T-helper 2 cell treated with Interferon-gamma antibody and Interleukin-4, amounts not matched to agents 5 μg/mL and 100 μg/mL, for 36 hours (primary cell): ENCODE measurements at places on chromosomes 2 and 18.

DNA sequence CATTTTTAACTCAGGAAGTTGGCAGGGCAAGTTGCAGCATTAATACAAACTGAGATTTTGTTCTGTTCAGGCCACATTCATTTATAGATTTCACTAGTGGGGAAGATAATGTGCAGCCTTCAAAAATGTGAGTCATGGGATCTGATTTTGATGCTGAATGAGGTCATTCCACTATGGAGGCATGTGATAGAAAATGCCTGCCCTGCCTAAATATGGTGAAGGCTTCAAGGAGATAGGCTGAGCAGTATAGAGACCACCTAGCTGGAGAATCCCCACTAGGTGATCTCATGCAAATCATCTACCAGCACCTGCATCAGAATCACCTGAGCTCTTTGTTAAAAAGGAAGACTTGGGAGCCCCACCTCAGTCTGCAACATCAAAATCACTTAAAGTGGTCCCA lies 43.7 kb downstream of the PAX3 start:
- H3K4me1 ChIP-seq: no peaks in the 10 kb centered on the region
- H3K27ac ChIP-seq: no peak overlapping the region
- no peak for DNase-seq
- H3K4me3 ChIP-seq: no peak overlapping the region
- peaks cover 5% of the 10 kb centered on the region for H3K27me3 ChIP-seq
- H3K36me3 ChIP-seq: no peaks in the 10 kb centered on the region

DNA sequence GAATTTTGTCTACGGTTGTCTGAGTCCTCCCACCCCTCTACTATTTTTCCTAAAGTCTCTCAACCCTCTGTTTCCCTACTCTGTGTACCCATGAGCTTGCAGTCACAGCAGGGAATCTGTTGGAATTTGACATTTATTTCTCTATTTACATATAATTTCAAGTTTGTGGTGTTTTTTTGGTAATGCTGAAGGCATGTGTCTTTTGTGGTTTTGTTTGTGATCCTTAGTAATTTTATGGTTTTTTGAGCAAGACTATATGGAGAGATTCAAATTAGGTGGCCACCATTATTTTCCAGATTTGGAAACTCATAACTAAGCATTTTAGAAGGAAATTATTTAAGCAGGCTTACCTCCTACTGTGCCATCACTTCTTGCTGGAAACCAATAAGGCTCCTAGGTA lies 27.2 kb upstream of the FBLN7 start:
- H3K27me3 ChIP-seq: no peaks in the 10 kb centered on the region
- no peak for DNase-seq
- H3K4me1 ChIP-seq: peaks cover 4% of the 10 kb centered on the region

GRCh38 chr2:231371430-231372054 lies 24.0 kb upstream of the B3GNT7 start:
- no peaks in the 10 kb centered on the region for H3K4me1 ChIP-seq
- H3K27me3 ChIP-seq: no peaks in the 10 kb centered on the region
- no peaks in the 10 kb centered on the region for H3K36me3 ChIP-seq
- no peak overlapping the region for H3K4me3 ChIP-seq

DNA sequence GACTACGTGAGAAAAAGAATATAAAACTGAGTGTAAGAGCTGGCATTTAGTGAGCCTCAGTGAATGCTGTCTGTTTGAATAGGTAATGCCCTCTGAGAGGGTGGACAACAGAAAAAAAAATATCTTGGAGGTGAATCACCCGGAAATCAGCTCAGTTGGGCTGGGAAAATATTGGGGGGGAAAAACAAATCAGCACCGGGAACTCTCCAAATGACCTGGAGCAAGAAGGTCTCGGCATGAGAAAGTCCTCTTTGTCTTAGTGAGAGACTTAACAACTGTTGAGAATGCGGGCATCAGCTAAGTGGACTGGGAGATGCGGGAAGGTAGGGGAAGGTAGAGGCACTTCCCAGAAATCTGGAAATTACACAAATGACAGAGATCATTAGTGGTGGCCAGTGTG lies 109.4 kb upstream of the POU3F3 start:
- H3K4me1 ChIP-seq: no peaks in the 10 kb centered on the region
- H3K27ac ChIP-seq: no peak overlapping the region
- H3K4me3 ChIP-seq: no peak overlapping the region
- H3K36me3 ChIP-seq: no peaks in the 10 kb centered on the region
- H3K27me3 ChIP-seq: no peaks in the 10 kb centered on the region

DNA sequence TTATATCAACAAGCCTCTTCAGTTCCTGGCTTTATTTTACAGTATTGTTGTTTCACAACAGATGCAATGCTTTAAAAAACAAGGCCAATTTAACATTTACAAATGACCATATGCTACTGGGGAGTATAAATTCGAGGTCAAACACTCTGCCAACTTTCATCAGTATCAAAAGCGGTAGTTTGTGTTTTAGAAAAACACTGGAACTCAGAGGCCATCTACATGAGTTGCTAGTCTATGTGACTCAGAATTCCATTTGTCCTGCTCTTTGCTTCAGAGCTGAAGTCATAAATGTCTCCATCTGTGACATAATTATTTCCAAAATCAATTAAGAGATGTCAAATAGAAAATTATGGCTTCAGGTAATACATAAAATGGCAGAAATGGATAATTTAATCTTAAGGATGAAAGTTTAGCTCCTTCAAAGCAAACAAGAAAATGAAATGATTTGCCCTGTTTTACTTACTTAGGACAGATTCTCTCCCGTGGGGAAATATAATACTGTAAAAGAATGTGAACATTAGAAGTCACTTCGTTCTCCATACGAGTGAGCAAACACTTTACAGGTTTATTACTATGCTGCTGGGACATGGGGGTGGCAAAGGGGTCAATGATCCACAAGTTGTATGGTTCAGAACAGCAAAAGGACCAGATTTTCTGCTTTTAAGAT lies 3.7 kb downstream of the MEX3C start:
- peak overlapping the region; percentile 90 for H3K4me3 ChIP-seq
- peak overlapping the region; percentile 26 for H3K27ac ChIP-seq
- H3K27me3 ChIP-seq: no peaks in the 10 kb centered on the region
- peaks cover 25% of the 10 kb centered on the region for H3K36me3 ChIP-seq

DNA sequence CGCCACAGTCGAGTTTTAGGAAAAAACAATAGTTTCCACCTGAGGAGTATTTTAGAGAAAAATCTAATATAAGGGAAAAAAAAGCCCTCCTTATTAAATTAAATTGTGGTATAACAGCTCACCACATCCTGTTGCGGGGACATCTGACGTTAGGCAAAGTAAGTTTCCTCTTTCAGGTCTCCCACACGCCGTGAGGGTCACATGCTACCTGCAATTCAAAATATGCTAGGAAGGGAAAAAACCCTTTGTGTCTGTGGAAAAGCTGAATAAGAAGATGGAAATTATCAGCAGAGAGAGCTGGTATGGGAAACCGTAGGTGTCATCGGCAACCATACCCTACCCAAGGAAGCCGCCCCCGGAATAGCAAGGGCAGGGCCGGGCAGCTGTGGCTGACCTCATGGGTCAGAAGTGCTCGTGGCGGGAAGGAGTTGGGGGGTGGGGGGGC lies 128.0 kb downstream of the NFATC1 start:
- peak overlapping the region; percentile 83 for H3K4me3 ChIP-seq
- H3K27ac ChIP-seq: peak overlapping the region; percentile 95
- H3K4me1 ChIP-seq: peaks cover 42% of the 10 kb centered on the region
- H3K27me3 ChIP-seq: no peaks in the 10 kb centered on the region
- peaks cover 12% of the 10 kb centered on the region for H3K36me3 ChIP-seq
- peak; percentile 85 for DNase-seq

GRCh38 chr2:191359133-191359532 lies 113.9 kb downstream of the MYO1B start:
- no peaks in the 10 kb centered on the region for H3K27me3 ChIP-seq

GRCh38 chr2:109229094-109229675 lies 100.2 kb downstream of the SH3RF3 start:
- H3K4me1 ChIP-seq: no peaks in the 10 kb centered on the region
- peaks cover 56% of the 10 kb centered on the region for H3K27me3 ChIP-seq
- no peak overlapping the region for H3K27ac ChIP-seq
- H3K4me3 ChIP-seq: no peak overlapping the region

DNA sequence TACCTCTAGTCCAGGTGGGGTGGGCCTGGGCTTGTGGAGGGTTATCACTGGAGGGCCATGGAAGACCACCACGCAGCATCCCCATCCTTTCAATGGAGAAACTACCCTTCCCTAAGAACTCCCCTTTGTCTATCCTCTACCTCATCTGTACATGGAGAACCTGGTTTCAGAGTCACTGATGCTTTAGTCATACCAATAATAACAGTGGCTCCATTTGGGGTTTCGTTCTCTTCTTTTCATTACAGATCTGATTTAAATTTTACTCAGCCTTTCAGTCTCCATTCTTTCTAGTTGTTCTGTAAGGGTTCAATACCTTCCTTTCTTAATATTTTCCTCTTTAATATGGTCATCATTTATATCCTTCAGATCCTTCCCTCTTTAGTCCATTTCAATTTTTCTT lies 54.6 kb upstream of the ZFP36L2 start:
- H3K4me3 ChIP-seq: no peak overlapping the region
- H3K27me3 ChIP-seq: no peaks in the 10 kb centered on the region
- DNase-seq: no peak
- no peak overlapping the region for H3K27ac ChIP-seq
- H3K36me3 ChIP-seq: peaks cover 64% of the 10 kb centered on the region
- peaks cover 7% of the 10 kb centered on the region for H3K4me1 ChIP-seq

DNA sequence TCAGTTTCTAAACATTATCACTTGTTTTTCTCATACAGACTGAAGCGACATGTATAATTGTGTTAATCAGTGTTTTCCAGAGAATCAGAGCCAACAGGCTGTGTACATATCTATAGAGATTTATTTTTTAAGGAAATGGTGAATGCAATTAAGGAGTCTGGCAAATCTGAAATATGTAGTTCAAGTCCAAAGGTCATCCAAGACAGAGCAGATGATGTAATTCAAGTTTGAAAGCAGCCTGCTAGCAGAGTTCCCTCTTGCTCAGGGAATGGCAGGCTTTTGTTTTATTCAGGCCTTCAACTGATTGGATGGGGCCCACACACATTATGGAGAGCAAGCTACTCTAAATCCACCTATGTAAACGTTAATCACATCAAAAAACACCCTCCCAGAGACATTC lies 282.6 kb downstream of the CBLN2 start:
- DNase-seq: no peak
- H3K27me3 ChIP-seq: no peaks in the 10 kb centered on the region
- no peaks in the 10 kb centered on the region for H3K4me1 ChIP-seq
- no peak overlapping the region for H3K4me3 ChIP-seq

DNA sequence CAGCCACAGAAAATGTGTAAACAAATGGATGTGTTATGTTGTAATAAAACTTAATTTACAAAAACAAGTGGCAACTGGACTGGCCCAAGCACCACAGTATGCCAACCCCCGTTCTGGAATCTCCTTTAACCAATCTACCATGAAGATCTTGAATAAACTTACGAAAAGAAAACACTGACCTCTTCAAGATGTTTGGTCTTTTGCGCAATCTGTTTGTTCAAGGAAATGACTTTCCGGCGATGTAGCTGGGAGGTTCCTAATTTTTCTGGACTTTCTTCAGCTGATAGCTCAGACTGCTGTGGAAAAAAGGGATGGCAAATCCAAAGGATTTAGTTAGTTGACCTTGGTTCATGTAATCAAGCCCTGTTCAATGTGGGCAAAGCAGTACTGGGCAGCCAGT lies 55.7 kb downstream of the CCDC93 start:
- no peak overlapping the region for H3K27ac ChIP-seq
- H3K4me1 ChIP-seq: no peaks in the 10 kb centered on the region

DNA sequence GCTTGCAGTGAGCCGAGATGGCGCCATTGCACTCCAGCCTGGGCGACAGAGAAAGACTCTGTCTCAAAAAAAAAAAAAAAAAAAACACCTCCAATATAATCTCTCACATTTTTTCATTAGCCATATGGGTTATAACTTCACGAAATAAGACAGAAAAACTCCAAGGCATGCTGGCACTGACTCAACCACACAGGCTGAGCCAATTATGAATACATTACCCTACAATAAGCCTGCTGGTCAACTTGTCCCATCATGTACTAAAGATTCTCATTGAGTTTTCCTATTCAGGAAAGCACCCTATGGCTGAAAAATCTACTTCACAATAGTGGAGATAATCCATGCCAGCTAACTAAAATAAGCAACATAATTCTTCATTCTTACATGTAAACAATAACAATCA lies 12.8 kb upstream of the MAP3K20 start:
- H3K4me1 ChIP-seq: no peaks in the 10 kb centered on the region
- H3K4me3 ChIP-seq: no peak overlapping the region
- DNase-seq: no peak
- no peaks in the 10 kb centered on the region for H3K36me3 ChIP-seq

DNA sequence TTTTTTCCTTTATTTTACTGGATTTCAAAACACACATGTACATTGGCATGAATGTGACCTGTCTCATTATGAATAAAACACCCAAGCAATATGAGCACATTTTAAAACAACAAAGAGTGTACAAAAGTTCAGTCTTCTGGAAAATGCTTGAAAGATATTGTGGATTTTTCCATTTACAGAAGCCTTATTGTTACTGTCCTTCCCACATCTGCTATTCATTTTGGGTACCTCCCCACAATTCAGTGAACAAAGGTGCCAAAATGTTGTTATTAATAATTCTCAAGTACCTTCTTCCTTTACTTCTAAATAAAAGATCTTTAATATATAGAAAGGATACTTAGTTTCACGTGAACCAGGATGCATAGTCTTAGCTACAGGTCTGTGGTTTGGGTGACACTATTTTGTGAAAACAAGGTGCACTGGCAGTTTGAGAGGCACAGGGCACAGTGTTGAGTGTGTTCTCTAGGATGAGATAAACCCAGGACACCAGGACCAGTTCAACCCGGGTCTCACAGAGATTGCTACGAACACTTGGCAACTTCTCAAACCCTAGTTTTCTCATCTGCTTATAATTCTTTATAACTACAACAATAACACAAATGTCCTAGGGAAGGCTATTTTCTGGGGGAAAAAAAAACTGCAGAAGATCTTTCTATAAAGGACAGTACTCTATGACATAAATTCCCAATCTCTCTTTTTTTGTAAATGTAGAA lies 84.5 kb upstream of the GALNT5 start:
- no peak overlapping the region for H3K27ac ChIP-seq
- DNase-seq: no peak
- H3K36me3 ChIP-seq: no peaks in the 10 kb centered on the region

DNA sequence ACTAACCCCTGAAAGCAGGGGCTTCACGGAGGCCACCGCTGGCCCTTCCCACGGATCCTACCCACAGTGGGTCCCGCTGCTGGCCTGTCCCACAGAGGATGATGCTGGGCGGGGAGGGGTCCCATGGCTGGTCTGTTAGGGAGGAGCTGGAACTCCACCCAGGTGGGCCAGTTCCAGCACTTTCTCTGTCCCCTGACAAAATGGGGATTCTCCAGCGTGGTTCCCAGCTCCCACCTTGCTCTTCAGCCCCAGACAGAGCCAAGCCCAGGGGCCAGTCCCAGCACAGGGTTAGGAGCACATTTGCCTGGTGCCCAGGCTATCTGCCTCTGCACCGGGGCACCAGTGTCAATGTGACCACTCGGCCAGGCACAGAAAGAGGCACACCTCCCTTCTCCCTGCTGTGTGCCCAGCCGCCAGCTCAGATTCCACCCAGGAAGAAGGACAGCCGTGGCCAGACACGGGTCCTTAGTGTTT lies 50.0 kb downstream of the ANKMY1 start:
- peaks cover 2% of the 10 kb centered on the region for H3K36me3 ChIP-seq
- no peak overlapping the region for H3K4me3 ChIP-seq
- H3K27me3 ChIP-seq: no peaks in the 10 kb centered on the region
- H3K27ac ChIP-seq: no peak overlapping the region

- no peak for DNase-seq
- peaks cover 10% of the 10 kb centered on the region for H3K4me1 ChIP-seq
- H3K27ac ChIP-seq: no peak overlapping the region
- H3K4me3 ChIP-seq: no peak overlapping the region
- peaks cover 37% of the 10 kb centered on the region for H3K27me3 ChIP-seq
Measured at GRCh38 chr18:34858188-34858587, 148.1 kb downstream of the DTNA start.

- no peaks in the 10 kb centered on the region for H3K4me1 ChIP-seq
- no peaks in the 10 kb centered on the region for H3K36me3 ChIP-seq
- H3K27me3 ChIP-seq: no peaks in the 10 kb centered on the region
- no peak for DNase-seq
- H3K4me3 ChIP-seq: no peak overlapping the region
- no peak overlapping the region for H3K27ac ChIP-seq
Measured at GRCh38 chr2:208722731-208723130, 316.1 kb downstream of the PTH2R start.
